ENCODE measurements at places on chromosomes 16 and 17.

DNA sequence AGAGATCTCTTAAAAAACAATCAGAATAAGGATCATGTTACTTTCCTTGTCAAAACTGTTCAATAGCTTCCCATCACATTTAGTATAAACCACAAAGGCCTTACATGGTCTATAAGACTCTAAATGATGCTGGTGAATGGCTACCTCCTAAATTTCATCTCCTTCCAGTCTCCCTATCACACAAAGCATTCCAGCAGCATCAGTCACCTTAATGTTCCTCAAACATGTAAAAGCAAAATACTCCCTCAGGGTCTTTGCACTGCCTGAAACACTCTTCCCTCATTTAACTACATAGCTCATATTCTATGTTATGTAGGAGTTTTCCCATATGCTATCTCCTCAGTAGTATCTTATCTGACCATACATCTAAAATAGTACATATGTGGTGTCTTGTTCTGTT lies 53.5 kb upstream of the INTS2 start:
- no peak for DNase-seq

GRCh38 chr17:80528536-80528935 lies 16.1 kb upstream of the RPTOR start:
- no peak for DNase-seq

- peak; percentile 92 for DNase-seq
Measured at GRCh38 chr17:3558603-3559269, 1.1 kb upstream of the TRPV3 start.

GRCh38 chr17:1000597-1001461 lies 3.9 kb downstream of the TIMM22 start:
- DNase-seq = no peak

GRCh38 chr17:52227926-52228325 lies 69.4 kb upstream of the CA10 start:
- no peak for DNase-seq

GRCh38 chr16:24138024-24138423 lies 118.1 kb upstream of the CACNG3 start:
- no peak for DNase-seq

- peak; percentile 90 for DNase-seq
Measured at GRCh38 chr16:75495076-75495674, at the start of gene CHST6. TSS of gene CHST6 (minus strand) at chr16:75495441. CDS start at chr16:75479828, 15,613 bp downstream.

DNA sequence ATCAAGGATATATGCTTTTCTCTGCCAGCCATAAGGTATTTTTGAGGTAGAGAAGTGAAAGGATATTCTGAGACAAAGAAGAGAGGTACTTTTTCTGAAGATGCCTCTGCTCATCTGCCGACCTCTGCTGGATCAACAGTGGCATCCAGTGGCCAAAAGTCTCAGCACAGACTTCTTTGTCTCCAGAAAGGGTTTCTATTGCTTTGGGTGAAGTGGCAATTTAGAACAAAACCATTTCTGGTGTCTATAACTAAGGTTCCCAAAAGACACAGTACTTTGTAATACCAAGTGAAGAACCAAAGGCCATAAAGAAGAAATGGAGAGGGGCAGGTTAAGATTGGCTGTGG lies 155.2 kb upstream of the C17orf78 start:
- peak; percentile 24 for DNase-seq

DNA sequence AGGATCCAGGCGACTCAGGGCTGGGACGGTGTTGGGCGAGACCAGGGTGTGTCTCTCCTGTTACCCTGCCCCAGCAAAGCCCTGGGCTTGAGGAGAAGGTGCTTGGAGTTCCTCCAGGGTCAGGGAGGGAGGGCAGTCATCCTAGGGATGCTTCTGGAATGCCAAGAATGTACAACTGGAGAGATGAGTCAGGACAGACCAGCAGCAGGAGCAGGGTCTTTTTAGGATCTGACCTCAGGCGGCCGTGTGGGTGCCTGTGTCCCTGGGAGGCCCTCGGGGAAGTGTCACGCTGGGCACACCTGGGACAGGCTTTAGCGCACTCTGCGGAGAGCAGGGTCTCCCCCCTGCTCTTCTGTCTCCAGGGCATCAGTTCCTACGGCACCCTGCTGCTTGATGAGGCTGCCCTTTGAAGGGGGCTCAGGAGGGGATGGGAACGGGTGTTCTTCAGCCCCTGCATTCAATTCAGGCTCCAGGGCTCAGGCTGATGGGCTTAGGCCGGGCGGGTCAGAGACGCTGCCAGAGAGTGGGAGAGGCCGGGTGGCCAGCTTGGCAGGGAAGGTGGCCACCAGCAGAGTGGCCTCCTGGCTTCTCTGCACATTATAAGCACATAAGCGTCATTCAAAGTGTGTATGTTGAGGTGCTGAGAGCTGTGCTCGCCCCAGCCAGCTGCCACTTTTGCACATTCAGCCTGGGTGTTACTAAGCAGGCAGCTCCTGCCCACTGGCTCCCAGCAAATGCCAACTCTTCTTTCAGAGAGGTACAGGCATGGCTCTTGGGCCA lies 8.4 kb upstream of the MTSS2 start:
- DNase-seq = no peak

DNA sequence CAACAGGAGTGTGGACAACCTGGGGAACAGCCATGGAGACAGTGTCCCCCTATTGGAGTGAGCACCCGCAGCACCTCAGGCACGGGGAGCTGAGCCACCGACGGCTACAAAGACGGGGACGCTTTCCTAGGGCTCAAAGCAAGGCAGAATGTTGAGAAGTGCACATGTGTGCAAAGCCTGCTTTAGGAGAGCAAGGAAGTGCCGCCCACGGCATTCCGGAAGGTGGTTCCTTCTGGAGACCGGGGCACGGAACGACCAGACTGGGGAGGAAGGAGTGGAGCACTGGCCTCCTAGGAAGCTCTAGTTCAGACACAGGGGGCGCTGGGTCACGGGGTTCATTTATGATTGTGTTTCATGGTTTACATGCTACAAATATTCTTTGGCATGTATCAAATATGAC lies 52.2 kb downstream of the TBC1D16 start:
- no peak for DNase-seq

- DNase-seq = peak; percentile 51
Measured at GRCh38 chr17:42017866-42018200, 594 bp upstream of the DNAJC7 start.

- DNase-seq = no peak
Measured at GRCh38 chr16:66167564-66168291, 198.8 kb upstream of the CDH5 start.

- no peak for DNase-seq
Measured at GRCh38 chr16:48960830-48961229, 320.8 kb downstream of the CBLN1 start.

All from GM13976 (cell line).